ENCODE measurements at places on chromosomes 1 and 21.

DNA sequence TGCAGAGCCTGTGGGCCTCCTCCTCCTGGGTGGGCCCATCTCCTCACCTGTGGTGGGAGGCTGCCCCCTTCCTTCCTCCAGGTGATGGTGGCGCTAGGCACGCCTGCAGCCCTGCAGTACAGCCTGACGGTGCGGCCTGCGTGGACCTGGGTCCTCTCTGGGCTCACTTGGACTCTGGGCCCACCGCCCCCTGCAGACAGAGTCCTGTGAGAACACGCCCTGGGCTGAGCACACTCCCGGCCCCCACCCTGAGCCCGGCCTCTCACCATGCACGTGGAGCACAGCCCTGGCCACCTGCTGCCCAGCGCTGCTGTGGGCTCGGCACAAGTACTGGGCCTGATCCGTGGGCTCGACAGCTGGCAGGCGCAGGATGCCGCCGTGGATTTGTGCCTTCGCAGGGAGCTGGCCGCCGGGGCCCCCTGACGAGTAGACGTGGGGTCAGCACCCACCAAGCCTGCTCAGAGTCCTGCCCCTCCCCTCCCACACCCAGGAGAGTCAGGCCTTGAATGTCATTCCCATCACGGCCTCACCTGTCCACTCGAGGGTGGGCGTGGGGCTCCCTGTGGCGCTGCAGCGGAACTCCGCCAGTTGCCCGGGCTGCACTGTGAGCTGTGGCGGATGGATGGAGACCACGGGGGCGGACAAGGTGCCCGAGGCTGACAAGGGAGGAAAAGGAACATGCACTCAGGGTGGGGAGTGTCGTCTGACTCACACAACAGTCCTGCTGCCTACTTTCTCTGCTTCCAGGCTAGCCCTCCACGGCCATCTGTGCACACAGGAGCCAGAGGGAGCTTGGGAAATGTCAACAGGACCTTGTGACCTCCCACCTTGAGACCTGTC is 43.4 kb downstream of the LDLRAD2 start:
- no peak for DNase-seq

GRCh38 chr1:179820226-179820970 is 57.2 kb downstream of the TOR1AIP2 start:
- no peak for DNase-seq

DNA sequence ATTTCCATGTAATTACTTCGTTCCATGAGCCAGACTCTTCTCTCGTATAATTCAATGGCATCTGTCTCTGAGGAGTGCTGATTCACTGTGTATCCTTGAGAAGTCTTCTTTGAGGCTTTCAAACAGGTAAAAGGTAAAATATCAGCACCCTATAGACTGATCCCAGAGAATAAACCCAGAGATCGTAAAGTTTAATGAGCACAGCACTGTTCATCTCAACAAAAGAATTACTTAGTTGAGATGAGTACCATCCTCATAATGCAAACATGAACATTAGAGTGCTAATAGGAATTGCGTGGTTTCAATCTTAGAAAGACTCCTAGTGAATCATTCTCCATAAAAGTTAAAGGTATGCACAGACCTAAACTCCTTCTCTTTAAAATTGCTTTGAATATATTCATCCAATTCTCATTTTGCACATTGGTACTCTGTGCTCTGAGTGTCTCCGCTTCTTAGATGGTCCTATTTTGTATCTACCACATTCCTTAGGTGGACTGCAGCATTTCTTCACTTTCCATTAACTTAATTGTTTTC is 97.2 kb downstream of the TBX15 start:
- no peak for DNase-seq

- DNase-seq = no peak
Measured at GRCh38 chr1:157595356-157595755, 2.5 kb downstream of the FCRL4 start.

GRCh38 chr21:35071347-35071746 is 22.2 kb upstream of the RUNX1 start:
- no peak for DNase-seq

GRCh38 chr1:2528016-2528415 is 1.6 kb upstream of the PANK4 start:
- no peak for DNase-seq

DNA sequence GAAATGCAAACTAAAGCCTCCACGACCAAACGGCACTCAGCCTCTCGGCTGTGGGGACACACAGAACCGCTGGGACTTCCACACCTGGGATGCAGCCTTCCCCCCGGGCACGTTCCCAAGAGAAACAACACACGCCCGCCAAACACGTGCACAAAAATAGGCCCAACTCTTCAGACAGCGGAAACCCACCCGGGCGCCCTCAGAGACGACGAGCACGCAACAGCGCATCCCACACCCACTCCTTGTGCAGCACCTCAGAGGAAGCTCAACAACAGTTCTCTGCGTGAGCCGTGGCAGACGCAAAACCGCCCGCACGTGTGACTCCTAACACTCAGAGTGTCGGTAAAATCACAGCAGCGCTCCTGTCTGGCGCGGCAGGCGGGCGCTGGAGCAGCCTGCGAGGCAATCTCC is 5.3 kb downstream of the C1orf159 start:
- no peak for DNase-seq

GRCh38 chr1:157628773-157629172 is 30.9 kb upstream of the FCRL4 start:
- no peak for DNase-seq

GRCh38 chr1:25145775-25146393 is 86.4 kb downstream of the SYF2 start:
- no peak for DNase-seq

DNA sequence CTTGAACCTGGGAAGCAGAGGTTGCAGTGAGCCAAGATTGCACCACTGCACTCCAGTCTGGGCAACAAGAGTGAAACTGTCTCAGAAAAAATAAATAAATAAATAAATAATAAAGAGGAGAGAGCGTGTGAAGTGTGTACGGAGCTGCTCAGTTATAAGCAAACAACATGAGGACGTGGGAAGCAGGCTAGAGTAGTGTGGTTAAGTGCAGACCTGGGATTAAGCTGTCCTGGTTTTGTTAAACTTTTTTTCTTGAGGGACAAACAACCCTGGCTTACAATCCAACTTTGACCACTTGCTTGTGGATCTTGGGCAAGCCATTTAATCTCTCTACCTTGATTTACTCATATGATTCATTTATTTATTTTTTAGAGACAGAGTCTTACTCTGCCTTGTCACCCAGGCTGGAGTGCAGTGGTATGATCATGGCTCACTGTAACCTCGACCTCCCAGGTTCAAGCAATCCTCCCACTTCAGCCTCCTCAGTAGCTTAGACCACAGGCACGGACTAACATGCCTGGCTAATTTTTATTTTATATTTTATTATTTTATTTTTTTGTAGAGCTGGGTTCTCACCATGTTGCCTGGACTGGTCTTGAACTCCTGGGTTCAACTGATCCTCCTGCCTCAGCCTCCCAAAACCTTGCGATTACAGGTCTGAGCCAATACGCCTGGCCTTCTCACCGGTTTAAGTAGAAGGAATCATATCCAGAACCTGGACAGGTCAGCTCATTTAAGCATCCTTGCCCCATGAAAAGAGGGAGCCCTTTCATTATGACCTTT is 52.7 kb downstream of the RPS6KA1 start:
- no peak for DNase-seq

DNA sequence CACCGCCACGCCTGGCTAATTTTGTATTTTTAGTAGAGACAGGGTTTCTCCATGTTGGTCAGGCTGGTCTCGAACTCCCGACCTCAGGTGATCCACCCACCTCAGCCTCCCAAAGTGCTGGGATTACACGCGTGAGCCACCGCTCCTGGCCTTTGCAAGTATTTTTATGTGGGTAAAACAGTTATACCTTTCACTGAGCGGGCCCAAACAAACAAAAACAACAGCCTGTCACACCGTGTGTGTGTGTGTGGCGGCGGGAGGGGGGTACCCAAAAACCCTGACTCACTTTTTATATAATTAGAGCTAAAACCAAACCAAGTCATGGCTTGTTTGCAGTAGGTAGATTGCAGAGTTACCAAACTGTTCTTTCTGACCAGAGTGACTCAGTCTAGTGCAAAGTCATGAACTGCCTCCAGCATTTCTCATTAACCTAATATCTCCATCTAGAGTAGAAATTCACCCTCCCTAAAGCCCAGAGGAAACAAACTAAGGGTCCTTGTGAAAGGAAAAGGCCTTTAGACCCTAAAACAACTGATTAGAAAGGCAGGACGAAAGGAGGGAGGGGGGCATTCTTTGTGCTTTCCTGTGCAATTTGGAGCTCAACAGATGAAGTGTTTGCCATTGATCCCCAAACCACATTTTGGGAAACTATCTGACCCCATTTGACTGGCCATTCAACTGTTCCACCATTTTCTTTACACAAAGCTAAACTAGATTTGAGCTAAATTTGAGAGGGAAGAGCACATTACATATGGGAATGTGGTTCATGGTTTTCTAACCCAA is 181.0 kb downstream of the DHRS3 start:
- no peak for DNase-seq

DNA sequence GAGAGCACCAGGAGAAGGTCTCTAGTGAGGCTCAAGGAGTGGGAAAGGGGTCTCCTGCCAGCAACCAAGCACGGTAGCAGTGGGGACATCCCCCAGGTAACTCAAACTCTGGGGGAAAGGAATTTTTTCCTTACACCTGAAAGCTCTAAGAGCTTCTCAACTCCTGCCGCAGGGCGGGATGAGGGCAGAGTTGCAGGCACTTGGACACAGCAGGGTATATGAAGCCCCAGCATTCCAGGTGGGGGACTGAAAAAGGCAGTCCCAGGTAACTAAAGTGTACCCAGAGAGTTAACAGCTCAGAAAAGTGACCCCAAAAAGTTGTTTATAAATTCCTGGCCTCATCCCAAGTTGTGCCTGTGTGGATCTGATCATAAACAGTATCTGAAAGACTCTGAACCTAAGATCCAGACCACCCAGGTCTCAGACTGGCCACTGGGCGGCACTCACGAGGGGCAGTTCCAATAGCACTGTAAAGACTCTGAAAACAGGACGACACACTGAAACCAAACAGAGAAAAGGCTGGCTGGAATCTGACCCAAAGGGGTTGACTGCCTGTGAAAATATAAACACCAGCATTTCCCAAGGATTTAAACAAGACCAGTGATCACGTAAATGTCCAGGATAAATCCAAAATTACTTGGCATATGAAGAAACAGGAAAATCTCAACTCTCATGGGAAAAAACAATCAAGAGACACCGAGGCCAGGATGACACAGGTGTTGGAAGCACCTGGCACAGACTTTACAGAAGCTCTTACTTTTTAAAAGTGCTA is 47.5 kb downstream of the HSF2BP start:
- DNase-seq = no peak

DNA sequence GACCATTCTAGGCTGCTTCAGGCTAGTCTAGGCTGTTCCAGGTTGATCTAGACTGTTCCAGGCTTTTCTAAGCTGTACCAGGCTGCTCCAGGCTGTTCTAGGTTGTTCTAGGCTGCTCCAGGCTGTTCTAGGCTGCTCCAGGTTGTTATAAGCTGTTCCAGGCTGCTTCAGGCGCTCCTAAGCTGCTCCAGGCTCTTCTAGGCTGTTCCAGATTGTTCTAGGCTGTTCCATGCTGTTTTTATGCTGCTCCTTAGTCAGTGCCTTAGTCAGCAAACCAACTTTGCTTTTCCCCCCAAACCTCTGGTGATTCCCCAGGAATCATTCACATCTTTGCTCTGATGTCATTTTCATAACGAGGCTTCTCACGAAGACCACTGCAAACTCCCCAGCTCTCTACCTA is 171.4 kb upstream of the GALNT2 start:
- DNase-seq = no peak

- DNase-seq = no peak
Measured at GRCh38 chr1:18945401-18945849, 11.1 kb downstream of the IFFO2 start.

DNA sequence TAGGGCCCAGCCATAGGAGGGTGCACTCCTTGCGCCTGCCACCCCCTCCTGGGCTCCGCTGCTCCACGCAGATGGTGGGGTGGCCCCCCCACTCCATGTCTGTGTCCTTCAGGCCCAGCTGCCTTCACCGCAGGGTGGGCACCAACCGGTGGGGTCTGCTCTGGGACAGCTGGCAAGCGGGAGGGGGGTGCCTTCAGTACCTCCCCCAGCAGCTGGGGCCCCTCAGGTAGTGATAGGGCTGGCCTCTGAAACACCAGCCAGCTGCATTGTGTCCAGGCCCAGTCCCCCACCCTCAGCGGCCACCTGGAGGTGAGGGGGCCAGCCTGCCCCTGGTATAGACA is 360 bp downstream of the GJC2 start:
- no peak for DNase-seq

- DNase-seq = no peak
Measured at GRCh38 chr1:24117132-24117531, 5.2 kb upstream of the MYOM3 start.

DNA sequence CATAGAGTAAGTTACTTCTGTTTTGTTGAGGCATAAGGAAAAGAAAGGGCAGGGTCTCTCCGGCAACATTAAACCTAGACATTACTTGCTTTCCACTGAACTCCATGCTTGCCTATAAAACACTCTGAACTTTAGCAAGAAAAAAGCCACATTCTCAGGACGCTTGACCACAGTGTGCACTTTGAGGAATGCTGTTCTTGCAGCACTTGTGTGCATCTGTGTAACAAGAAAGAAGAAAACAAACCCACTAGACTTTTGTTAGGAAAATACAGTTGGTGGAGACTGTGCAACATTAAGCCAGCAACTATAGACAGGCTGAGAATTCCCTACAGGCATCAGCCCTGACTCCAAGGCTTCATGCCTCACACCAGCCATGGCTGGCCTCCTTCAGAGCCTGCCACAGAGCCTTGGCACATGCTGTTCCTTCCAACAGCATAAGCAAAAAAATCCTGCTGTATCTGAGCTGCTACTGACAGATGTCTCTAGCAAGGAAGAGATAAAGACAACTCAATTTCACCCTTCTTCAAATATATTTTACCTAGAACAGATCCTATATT is 5.8 kb downstream of the PDZK1 start:
- no peak for DNase-seq

GRCh38 chr1:154430903-154431302 is 25.8 kb downstream of the IL6R start:
- no peak for DNase-seq

GRCh38 chr1:81545734-81546133 is 255.0 kb upstream of the ADGRL2 start:
- DNase-seq = no peak

DNA sequence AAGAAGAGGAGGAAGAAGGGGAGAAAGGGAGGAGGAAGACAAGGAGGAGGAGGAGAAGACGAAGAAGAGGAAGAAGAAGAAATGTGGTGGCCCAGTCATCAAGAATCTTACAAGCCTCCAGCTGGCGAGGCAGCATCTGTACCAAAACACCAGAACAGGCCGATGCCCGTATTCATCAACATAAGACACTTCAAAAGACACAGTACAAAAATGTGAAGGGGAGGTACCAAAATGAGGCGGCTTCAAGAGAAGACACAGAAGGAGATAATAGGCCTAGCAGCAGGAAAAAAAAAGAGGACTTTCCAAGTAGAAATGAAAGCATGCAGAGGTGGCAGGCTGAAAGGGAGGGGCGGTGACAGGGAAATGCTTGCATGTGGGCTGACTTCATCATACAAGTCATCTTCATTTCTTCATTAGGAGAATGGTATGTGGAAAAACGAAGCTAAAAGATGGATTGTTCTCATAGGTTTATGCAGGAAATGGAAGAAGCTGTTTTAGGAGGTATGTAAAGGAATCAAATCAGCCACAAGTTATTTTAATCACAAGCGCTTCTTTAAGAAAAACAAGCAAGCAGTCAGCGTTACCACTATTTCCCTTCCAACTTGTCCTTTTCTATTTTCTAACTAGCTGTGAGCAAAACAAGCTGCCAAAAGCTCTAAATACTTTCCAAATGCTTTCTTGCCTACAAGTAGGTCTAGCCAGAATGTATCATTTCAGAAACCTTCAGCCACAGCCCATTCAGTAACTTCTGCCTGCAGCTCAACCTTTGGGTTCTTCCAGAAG is 192.3 kb downstream of the SLC45A1 start:
- no peak for DNase-seq

- DNase-seq = no peak
Measured at GRCh38 chr1:219507437-219507836, 105.5 kb downstream of the ZC3H11B start.

Data from occipital lobe (tissue), 3 donors.